ENCODE measurements at places on chromosomes 3 and 15. TPM values are rescaled to one million over a fixed set of nuclear protein-coding genes. Genes with fewer than 3 reads are reported as not detected.

MON1A gene
- total RNA-seq: 10.8 TPM

GCNT3 gene
- 0.29 TPM for total RNA-seq

SAMMSON gene
- total RNA-seq: 0.22 TPM

SENP8 gene
- total RNA-seq: 3.1 TPM

CCNB2 gene
- total RNA-seq: 81.1 TPM

ECE2 gene
- not detected for total RNA-seq

TRPM1 gene
- total RNA-seq: not detected

ZPLD1 gene
- not detected for total RNA-seq

HHLA2 gene
- total RNA-seq: not detected

SERPINI2 gene
- not detected for total RNA-seq

PRR20G gene
- total RNA-seq: not detected

ARPIN gene
- total RNA-seq: 5.2 TPM

C3orf20 gene
- not detected for total RNA-seq

ZNF620 gene
- 2.2 TPM for total RNA-seq

MUC4 gene
- not detected for total RNA-seq

DPPA4 gene
- total RNA-seq: not detected

GTF2E1 gene
- total RNA-seq: 16.9 TPM

SLC26A6 gene
- total RNA-seq: 7.7 TPM

SMCO1 gene
- not detected for total RNA-seq

CACNA2D2 gene
- 0.02 TPM for total RNA-seq

ACAA1 gene
- 8.0 TPM for total RNA-seq

C2CD4B gene
- total RNA-seq: 0.32 TPM

MYO5C gene
- total RNA-seq: 14.9 TPM

NPHP3 gene
- total RNA-seq: 19.7 TPM

IFRD2 gene
- 116 TPM for total RNA-seq

CTXN2 gene
- not detected for total RNA-seq

CPN2 gene
- total RNA-seq: not detected

GHSR gene
- not detected for total RNA-seq

IQCF5 gene
- not detected for total RNA-seq

STAC gene
- total RNA-seq: 11.3 TPM
